ENCODE measurements at places on chromosomes 5 and 9.

- H3K36me3 ChIP-seq, result no peaks in the 10 kb centered on the region
- no peak for DNase-seq
- no peak overlapping the region for H3K27ac ChIP-seq
- H3K4me3 ChIP-seq, result no peak overlapping the region
These were observed 19.2 kb downstream of the PRRC1 start for GRCh38 chr5:127536687-127537086.

- no peak overlapping the region for H3K4me3 ChIP-seq
- no peaks in the 10 kb centered on the region for H3K27me3 ChIP-seq
- no peak for DNase-seq
- no peak overlapping the region for H3K27ac ChIP-seq
- no peaks in the 10 kb centered on the region for H3K4me1 ChIP-seq
- H3K36me3 ChIP-seq, result no peaks in the 10 kb centered on the region
These were observed 211.2 kb downstream of the CDK5RAP2 start for GRCh38 chr9:120368799-120369198.

DNA sequence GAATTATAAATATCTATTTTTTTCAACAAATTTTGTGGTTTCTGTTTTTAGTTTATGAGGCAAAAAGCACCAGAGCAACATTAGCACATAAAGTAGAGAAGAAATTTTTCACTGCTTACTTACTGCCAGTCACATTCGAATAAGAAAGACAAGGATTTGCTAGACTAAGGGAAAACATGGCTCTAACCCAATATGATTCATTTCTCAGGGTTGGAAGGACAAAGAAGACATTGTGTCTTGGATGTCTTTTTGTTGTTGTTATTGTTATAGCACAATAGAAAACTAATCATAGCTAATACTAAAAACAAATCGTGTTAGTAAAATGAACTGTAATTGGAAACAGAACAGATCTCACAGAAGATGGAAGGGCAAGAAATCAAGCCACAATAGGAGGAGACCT is 90.9 kb upstream of the SLCO6A1 start:
- DNase-seq, result no peak
- H3K4me1 ChIP-seq, result no peaks in the 10 kb centered on the region
- no peaks in the 10 kb centered on the region for H3K27me3 ChIP-seq
- H3K36me3 ChIP-seq, result no peaks in the 10 kb centered on the region
- no peak overlapping the region for H3K27ac ChIP-seq
- no peak overlapping the region for H3K4me3 ChIP-seq

DNA sequence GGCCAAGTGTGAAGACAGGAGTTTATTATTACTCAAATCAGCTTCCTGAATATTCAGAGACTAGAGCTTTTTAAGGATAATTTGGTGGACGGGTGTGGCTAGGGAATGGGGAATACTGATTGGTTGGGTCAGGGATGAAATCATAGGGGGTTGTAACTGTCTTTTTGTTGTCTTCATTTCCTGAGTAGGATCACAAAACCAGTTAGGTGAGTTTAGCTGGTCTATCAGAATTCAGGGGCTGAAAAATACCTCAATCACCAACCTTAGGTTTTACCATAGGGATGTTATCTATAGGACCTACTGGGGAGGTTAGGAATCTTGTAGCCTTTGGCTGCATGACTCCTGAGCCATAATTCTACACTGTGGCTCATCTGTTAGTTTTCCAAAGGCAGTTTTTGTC is 235.8 kb downstream of the YTHDC2 start:
- H3K27ac ChIP-seq, result no peak overlapping the region
- H3K4me1 ChIP-seq, result no peaks in the 10 kb centered on the region
- H3K36me3 ChIP-seq, result no peaks in the 10 kb centered on the region
- no peak for DNase-seq
